ENCODE measurements at places on chromosomes 5 and 9. TPM values are rescaled to one million over a fixed set of nuclear protein-coding genes. Genes with fewer than 3 reads are reported as not detected.

Gene GRAMD2B
- total RNA-seq = 47.7 TPM

Gene GRPEL2
- total RNA-seq = 9.3 TPM

Gene RIOK2
- 34.5 TPM for total RNA-seq

Gene DMGDH
- 4.8 TPM for total RNA-seq

Gene SNAPC3
- 40.4 TPM for total RNA-seq

Gene WHRN
- 8.4 TPM for total RNA-seq

Gene ZNF483
- total RNA-seq = 15.7 TPM

Gene TAF1L
- not detected for total RNA-seq

Gene IFNK
- total RNA-seq = not detected

Gene GHR
- 27.2 TPM for total RNA-seq

Gene PCDHGA4
- total RNA-seq = 4.7 TPM

Gene CDH9
- not detected for total RNA-seq

Gene CDO1
- total RNA-seq = 9.7 TPM

Gene CDC20B
- not detected for total RNA-seq

Gene IFNA5
- not detected for total RNA-seq

Gene SLC9A3
- total RNA-seq = 3.9 TPM

Gene KIF24
- total RNA-seq = 2.2 TPM

Gene TAF11L2
- not detected for total RNA-seq

Gene GRIN1
- total RNA-seq = not detected

Gene WASHC1
- total RNA-seq = 10.6 TPM

Gene IRGM
- not detected for total RNA-seq

Gene VAV2
- 7.7 TPM for total RNA-seq

Gene FAM200C
- total RNA-seq = 6.4 TPM

Gene PTRH1
- total RNA-seq = 17.3 TPM

Gene FGF1
- 1.6 TPM for total RNA-seq

Gene SERF1B
- 17.4 TPM for total RNA-seq

Gene C6
- total RNA-seq = 1.7 TPM

Gene GGTA1
- 22.2 TPM for total RNA-seq

Gene TMEM232
- 2.2 TPM for total RNA-seq

Gene PLAA
- 35.0 TPM for total RNA-seq

Gene PCDHGA11
- 3.7 TPM for total RNA-seq

Gene MYOT
- 31.0 TPM for total RNA-seq

Gene ISL1
- total RNA-seq = not detected

Gene GABRB2
- total RNA-seq = 17.3 TPM

Gene CMYA5
- total RNA-seq = 9.7 TPM

Gene FCN1
- total RNA-seq = 0.31 TPM

Gene PARP8
- total RNA-seq = 40.8 TPM

Gene STK32A
- total RNA-seq = 3.7 TPM

Gene SPATA31D4
- total RNA-seq = not detected

Gene TSSK1B
- not detected for total RNA-seq

Gene AGTPBP1
- 22.8 TPM for total RNA-seq

Gene PNPLA7
- 2.0 TPM for total RNA-seq

Gene ECPAS
- total RNA-seq = 114 TPM

Gene NRG2
- total RNA-seq = 3.2 TPM

Gene PRLR
- total RNA-seq = 0.16 TPM

Gene SLC36A3
- not detected for total RNA-seq

Gene SH3RF2
- total RNA-seq = 1.1 TPM

Gene DNAH5
- 1.1 TPM for total RNA-seq

Gene TMEM8B
- total RNA-seq = 11.7 TPM

Gene PCDHB15
- 4.4 TPM for total RNA-seq

Gene BNIP1
- total RNA-seq = 11.5 TPM

Gene MEGF10
- total RNA-seq = 0.27 TPM

Gene TTC39B
- total RNA-seq = 15.4 TPM

Gene RALGPS1
- 5.9 TPM for total RNA-seq
